ENCODE measurements at places on chromosomes 5 and 9.

- DNase-seq: no peak
Observed at GRCh38 chr9:110255034-110255462, 1.3 kb downstream of the TXN start.

DNA sequence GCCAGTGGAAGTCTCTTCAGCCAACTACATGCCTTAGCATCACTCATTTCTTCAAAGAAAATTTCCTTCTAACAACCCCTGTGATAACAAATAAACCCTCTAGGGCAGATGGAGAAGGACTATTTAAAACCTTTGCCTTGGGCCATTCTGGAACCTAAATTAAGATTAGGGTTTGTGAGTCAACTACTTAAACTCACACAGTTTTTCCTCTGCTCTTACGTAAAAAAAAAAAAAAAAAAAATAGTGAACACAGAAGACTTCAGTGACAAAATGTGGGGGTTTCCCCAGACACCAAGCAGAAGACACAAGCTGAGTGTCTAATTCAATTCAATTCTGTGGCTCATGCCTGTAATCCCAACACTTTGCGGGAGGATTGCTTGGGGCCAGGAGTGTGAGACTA, 65.8 kb upstream of the ERCC6L2 start:
- no peak for DNase-seq

DNA sequence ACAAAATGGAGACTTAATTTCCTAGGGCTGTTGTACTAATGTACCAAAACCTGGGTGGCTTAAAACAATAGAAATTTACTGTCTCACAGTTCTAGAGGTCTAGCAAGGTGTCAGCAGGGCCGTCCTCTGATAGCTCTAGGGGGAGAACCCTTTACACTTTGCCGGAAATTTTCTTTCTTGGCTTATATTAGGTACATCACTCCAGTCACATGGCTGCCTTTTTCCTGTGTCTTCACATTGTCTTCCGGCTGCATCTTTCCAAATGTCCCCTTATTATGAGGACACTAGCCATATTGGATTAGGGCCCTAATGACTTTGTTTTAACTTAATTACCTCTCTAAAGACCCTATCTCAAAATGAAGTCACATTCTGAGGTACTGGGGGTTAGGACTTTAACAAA, 5.8 kb downstream of the UHRF2 start:
- DNase-seq: no peak

- no peak for DNase-seq
Observed at GRCh38 chr9:20781092-20781491, 97.0 kb downstream of the FOCAD start.

DNA sequence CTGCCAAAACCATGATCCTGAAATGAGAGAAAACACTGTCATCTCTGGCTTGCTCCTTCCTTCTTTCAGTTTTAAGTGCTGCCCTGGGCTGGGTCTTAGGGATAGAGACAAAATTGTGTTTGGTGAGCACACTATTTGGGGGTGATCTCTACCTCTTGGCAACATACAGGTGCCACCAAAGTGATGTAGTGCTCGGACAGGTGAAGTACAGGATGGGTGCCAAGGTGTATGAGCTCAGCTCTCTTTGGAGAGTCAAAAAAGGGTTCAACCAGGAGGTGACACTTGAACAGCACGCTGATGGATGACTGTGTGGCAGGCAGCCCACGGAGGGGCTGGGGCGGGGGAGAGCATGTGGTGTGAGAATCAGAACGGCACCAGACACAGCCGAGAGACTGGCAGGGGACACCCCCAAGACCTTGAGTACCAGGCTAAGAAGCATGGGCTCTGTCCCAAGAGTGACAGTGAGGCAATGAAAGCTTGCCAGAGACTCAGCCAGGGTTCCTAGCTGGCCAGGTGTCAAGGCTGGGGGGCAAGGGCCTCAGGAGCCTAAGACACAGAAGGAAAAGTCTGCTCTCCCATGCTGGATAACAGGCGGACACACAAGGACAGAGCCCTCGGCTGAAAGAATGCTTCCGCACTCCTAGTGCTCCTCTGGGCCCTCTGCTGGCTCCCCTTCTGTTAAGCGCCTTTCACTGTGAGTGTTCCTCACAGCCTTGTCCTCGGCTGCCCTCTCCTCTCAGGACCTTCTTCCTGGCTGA, 2.5 kb downstream of the NHP2 start:
- no peak for DNase-seq

DNA sequence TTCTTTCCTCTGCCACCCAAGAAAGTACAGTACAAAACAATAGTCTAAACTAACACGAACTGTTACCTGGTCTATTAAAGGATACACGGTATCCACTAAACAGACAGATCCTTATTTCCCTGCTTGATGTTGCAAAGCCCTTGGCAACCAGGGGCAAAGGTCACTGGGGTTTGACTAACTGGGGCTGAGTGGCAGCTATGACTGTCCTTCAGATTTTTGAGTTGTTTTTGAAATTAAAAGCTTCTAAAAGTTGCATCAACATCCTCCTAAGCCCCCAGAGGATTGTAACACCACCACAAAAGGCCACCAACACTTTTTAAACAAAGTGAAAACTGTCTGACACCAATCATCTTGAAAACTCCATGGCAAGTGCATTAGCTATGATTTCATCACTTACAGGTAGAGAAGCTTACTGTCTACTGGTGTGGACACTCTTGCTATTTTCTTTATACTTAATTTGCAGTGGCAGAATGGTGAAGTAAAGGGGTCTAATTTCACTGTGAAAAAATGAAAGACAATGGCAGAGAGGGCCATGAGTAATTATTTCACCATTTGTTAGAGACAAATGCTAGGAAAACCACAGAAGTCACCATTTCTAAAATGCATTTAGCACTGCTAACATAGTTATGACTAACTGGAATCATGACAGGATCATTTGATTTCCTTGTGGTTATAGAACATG, 292.4 kb downstream of the EFNA5 start:
- DNase-seq: no peak
